ENCODE measurements at places on chromosomes 1 and 21. TPM values are rescaled to one million over a fixed set of nuclear protein-coding genes. Genes with fewer than 3 reads are reported as not detected.

DNA sequence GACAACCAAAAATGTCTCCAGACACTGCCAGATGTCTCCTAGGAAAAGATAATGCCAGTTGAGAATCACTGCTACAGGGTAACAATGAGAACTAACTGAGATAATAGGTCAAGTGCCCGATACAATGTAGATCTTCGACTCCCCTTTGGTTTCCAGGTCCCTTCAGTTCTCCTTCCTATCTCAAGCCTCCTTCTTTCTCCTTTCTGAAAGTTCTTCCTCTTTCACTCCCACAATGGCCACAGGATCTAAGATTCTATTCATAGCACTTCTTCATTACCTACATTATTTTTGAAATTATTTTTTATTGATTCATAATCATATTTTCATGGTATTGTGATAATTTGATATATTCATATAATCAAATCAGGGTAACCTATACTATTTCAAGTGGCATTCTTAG lies 6.3 kb downstream of the PFDN2 start:
- DNase-seq, result no peak

DNA sequence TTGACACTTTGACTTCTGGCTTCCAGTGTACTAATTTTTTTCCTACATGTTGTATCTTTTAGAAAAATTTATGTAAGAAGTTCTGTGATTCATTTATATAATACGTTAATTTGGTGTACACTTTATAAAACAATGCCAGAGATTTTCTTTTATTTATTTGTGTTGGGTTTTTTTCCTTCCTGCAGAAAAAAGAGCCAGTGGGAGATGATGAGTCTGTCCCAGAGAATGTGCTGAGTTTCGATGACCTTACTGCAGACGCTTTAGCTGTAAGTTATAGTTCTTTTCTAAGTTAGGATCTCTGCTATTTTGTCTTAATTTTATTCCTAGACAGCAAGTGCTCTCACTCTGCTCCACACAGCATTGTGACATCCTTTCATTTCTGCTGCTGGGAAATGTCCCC lies 14.4 kb downstream of the SARS1 start:
- no peak for DNase-seq

DDAH1 gene
- total RNA-seq, result 58.1 TPM

FGR gene
- 3.8 TPM for total RNA-seq

Data from cardiac septum (tissue), 1 donor.